ENCODE measurements at places on chromosomes 2 and 18. TPM values are rescaled to one million over a fixed set of nuclear protein-coding genes. Genes with fewer than 3 reads are reported as not detected.

Gene TMEFF2
- polyA plus RNA-seq = not detected

Gene LHCGR
- polyA plus RNA-seq = 0.02 TPM

Gene UPP2
- polyA plus RNA-seq = 0.01 TPM

Gene HPCAL1
- 129 TPM for polyA plus RNA-seq

Gene BOLL
- polyA plus RNA-seq = not detected

Gene PFN4
- polyA plus RNA-seq = 0.98 TPM

Gene SPTBN1
- 89.4 TPM for polyA plus RNA-seq

Gene L3MBTL4
- 2.8 TPM for polyA plus RNA-seq

Gene GALNT14
- polyA plus RNA-seq = 2.8 TPM

Gene MYO5B
- polyA plus RNA-seq = 9.7 TPM

Gene PKDCC
- polyA plus RNA-seq = 73.6 TPM

Gene CCL20
- 712 TPM for polyA plus RNA-seq

Gene C2orf78
- polyA plus RNA-seq = not detected

Gene MYO7B
- 2.2 TPM for polyA plus RNA-seq

Gene COLEC12
- polyA plus RNA-seq = 16.0 TPM

Gene NTSR2
- not detected for polyA plus RNA-seq

Gene CYP27C1
- polyA plus RNA-seq = 0.04 TPM

Gene KDM3A
- 18.5 TPM for polyA plus RNA-seq

Data from lung (tissue), 17 donors.